Forelimb muscle (tissue), 1 donor: ENCODE measurements at places on chromosomes 7 and 10.

DNA sequence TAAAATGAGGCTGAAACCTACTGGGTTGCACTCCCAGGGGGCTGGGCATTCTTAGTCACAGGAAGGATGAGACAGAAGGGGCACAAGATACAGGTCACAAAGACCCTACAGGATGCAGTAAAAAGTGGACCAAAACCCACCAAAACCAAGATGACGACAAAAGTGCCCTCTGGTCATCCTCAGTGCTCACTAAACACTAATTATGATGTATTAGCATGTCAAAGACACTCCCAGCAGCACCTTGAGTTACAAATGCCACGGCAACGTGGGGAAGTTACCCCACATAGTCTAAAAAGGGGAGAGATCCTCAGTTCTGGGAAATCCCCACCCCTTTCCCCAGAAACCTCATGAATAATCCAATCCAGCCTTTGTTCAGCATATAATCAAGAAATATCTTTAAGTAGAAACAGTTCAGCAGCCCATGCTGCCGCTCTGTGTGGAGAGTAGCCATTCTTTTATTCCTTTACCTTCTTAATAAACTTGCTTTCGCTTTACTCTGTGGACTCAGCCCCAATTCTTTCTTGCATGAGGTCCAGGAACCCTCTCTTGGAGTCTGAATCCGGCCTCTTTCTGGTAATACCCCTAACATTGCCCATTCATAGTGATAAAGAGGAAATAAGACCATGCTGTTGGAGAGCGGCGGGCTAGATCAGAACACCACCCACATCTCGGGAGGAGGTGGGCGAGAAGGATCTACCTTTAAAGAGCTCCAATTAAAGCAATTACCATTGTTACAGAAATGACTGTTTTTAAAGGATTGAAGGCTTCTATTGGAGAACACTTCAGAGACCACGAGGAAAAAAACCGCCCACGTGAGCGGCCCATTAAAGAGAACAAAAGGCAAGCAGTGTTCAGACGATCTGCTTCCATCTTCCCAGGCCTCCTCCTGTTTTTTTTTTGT, 170.9 kb downstream of the USP6NL start:
- no peak for DNase-seq

- no peak for DNase-seq
Observed at GRCh38 chr7:112770051-112770450, 20.1 kb downstream of the TMEM168 start.

DNA sequence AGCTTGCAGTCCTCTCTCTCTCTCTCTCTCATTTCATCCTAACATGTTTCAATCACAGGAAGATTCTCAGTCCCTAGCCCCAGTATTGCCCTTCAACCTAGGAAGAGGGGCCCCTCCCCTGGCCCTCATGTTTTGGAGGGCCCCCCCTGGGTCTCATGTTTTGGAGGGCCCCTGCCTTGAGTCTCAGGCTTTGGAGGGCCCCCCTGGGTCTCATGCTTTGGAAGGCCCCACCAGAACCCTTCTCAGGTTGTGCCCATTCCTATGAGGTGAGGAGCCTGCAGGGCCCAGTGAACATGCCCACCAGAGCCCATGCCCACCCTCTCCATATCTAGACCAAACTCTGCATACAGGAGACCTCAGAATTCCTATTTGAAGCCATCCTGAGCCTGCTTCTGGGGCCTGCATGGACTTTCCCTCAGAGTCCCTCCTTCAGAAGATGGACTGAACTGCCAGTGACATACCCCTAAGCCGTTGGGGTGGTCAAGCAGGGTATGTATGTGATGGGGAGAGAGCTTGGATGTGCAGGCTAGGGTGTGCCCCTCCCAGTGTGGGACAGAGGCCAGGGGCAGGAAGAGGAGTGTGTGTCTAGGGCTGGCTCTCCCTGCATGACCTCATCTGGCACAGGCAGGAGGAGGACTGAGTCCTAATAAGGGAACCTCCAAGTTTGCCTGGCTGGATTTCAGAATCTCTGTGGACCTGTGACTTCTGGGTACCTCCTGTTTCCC, 8.1 kb upstream of the VDAC2 start:
- no peak for DNase-seq

DNA sequence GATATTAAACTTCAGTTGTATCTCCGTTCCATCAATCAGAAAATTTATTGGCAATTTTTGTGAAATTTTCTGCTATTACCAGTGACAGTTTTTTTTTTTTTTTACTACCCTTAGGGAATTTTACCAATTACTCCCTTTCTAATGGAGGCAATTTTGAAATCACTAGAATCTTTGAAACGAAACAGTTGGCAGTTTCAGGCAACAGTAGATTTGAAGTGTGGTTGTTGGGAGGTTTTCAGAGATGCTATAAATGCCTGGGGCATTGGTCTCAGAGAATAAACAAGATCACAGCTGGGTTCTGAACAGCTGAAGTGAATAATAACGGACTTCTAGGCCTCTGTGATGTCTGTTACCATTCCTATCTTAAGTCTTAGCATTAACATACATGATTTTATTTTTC, 535.9 kb upstream of the POT1 start:
- DNase-seq, result no peak

GRCh38 chr10:133349577-133350011, 2.4 kb downstream of the PRAP1 start:
- DNase-seq, result no peak

DNA sequence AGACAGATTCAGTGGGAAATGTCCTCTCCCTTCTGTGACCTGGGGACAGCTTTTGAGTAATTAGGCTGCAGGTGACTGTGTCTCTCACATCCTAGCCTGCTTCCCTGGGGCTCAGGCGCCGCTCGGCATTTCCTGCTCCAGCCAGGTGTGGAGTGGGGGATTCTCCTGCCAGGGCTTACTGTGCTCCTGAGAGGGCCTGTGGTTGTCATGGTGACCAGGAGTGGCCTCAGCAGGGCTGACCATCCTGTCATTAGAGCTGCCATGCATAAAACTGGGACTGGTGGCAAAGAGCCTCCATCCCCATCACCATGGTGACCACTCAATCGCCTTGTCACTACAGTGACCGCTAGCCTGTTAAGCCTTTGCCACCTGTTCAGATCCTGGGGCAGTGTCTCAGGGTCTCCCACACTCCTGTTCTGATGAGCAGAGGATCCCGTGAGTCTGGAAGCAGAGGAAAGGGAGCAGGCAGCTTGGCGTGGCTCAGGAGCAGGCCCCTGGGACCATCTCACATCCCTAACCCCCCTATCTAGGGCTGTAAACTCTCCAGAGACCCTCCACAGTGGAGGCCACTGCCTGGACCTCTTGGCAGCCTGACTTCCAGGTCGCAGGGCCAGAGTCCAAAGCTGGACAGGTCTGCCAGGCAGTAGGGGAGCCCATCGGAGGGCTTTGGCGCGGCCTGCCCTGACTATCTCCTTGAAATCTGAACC, at the start of gene GCK:
TSS of gene GCK (minus strand) at position 154 of the 707 bp plus-strand sequence. CDS start 486 bp downstream, outside the sequence.
- no peak for DNase-seq

- no peak for DNase-seq
Observed at GRCh38 chr10:50874723-50875122, 10.7 kb downstream of the A1CF start.

DNA sequence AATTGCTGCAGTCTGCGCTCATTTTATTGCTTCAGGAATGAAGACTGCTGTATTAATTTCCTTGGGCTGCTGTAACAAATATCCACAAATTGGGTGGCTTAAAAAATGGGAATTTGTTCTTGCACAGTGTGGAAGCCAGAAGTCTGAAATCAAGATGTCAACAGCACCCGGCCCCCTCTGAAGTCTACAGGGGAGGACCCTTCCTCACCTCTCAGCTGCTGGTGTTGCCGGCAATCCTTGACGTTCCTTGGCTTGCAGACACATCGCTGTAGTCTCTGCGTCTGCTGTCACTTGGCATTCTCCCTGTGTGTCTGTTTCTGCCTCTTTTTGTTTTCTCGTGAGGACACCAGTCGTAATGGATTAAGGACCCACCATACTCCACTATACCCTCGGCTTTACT, 166.2 kb downstream of the PTPN20 start:
- no peak for DNase-seq

DNA sequence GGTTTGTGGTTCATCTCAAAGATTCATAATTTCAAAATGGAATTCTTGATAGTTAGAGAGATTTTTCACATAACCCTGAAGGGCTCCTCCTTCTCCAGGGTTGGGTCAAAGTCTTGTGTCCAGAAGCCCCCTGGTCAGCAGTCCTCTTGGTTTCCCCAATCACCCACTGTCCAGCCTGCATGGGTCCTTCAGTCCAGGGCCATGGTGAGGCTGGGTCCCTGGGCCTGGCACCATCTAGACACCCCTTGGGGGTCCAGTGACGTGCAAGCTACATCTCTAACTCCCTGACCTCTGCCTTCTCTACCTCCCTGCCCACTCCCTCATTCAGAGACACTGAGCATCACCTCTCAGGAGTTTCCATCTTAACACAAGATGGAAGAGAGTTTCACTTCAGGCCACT, 26.1 kb downstream of the ANXA8 start:
- DNase-seq, result no peak

- no peak for DNase-seq
Observed at GRCh38 chr10:6171881-6172695, 30.6 kb upstream of the PFKFB3 start.

DNA sequence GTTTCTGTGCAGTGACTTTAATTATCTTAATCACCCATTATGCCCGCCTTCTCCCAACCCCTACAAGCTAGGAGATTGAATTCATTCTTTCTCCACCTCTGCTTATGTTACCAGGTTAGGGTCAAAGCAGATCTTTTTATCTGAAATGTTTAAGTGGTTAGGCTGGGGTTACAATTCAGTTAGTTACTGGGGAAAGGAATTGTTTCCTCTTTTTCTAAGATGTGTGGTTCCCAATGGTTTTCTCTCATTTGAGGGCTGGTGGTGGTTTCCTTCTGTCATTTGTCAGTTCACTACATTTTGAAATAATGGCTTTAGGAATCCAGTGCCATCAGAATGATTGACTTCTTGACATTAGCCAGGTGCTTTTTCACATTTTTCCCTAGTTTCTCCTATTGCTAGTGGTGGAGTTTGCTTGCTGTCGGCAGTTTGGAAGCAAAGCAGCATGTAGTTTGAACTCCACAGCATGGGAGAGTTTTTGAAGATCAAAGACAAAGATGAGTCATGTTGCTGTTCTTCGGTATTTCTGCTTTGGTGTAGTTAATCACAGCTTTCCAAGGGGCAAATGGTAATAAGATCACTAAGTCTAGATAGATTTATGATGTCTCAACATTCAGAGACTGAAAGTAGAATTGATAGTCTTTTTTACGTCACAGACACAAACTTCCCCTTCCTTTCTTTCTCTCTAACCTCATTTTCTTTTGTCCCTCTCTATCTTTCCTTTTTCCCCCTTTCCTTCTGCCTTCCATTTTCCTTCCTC, 168.2 kb downstream of the SND1 start:
- no peak for DNase-seq

DNA sequence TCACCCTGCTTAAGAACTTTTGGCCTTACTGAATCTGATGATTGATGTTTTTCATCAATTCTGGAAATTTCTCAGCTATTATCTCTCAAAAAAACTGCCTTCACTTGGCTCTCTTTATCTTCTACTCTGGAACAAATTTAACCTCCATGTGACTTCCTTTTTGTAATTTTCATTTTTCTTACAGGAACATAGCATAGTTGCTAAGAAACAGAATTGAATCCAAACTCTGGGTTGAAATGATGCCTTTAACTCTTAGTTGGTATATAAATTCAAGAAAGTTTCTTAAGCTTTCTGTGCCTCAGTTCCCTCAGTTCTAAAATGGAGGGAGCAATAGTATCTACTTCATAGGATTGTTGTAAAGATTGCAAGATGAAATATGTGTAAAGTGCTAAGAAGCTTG, 19.8 kb downstream of the GPR141 start:
- no peak for DNase-seq

DNA sequence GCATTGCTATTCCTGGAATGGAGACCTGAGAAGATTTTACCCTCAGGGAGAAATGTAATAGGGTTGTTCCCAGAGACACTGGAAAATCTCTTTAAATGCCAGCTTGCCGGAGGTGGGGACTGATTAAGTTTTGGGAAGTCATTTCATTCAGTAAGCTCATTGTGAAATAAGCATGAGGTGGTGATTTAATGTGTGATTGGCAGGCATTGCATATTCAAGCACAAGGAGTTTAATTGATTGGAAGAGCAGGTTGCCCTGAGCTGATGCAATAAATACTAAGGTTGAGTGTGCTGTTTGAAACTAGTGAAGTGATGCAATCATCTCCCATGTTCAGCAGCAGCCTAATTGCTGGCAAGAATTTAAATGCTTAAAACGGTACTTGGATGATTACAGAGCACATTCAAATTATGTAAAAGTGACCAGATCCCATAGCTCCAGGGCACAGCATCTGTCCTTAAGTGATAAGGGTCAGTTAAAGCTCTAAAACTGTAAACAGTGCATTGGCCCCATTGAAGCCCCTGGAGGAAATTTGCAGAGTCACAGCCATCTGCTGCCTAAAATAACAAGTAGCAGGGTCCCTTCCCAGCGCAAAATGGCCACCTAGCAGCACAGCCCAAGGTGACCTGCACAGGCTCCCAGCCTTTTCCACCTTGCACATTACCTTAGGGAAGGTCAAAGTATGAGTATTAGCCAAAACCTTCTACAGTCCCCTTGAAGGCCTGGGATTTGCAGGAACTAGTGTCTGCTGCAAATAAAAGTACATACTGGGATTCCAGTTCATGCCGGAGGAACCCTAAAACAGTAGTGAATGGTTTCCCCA, 92.1 kb downstream of the CCDC71L start:
- no peak for DNase-seq

DNA sequence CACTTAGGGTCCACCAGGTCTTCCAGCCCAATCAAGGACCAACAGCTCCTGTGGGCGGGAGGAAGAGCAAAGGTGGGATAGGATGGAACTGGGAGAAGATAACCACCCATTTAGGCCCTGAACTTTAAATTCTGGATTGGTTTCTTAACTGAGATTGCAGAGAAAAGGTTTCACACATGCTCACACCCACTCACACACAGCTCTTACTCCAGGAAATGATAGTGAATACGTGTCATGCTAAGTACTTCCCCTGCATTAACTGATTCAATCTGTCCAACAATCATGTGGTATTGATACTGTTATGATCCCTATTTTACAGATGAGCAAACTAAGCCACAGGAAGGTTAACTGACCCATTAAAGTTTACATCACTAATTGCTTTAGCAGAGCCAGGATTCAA, 4.6 kb upstream of the CYP3A4 start:
- no peak for DNase-seq

GRCh38 chr10:33211106-33211878, 123.2 kb downstream of the NRP1 start:
- DNase-seq, result no peak
